ENCODE measurements at places on chromosomes 2 and 18. TPM values are rescaled to one million over a fixed set of nuclear protein-coding genes. Genes with fewer than 3 reads are reported as not detected.

DNA sequence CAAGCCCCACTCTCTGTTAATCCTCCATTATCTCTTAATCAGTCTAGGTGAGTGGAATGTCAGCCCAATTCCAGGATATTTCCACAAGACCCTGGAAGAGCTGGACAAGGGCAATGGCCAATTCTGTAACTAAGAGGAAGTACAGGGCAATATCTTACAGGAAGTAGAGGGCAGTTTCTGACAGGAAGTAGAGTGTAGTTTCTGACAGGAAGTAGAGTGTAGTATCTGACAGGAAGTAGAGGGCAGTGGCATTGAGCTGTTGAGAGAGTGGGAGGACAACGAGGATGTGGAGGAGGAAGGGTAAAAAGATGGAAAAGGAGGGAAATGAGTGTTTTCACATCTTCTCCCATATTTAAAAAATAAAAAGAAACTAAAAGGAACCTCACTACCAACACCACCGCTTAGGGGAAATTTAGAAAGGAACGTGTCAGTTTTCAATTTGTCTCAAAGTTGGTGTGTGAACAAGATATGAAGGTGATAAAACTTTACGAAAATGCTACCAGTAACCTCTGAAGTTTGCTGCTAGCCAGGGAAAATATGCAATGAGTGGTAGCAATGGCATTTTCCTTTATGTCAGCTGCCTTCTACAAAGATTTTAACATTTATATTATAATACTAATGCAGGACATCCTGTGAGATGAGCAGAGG is 430.9 kb upstream of the HNRNPA3 start:
- DNase-seq: no peak
- H3K36me3 ChIP-seq: no peaks in the 10 kb centered on the region
- H3K27ac ChIP-seq: no peak overlapping the region
- H3K27me3 ChIP-seq: no peaks in the 10 kb centered on the region

Gene MYO5B
- 0.20 TPM for total RNA-seq

Gene CHRNG
- total RNA-seq: not detected

Gene SCRN3
- total RNA-seq: 47.8 TPM

DNA sequence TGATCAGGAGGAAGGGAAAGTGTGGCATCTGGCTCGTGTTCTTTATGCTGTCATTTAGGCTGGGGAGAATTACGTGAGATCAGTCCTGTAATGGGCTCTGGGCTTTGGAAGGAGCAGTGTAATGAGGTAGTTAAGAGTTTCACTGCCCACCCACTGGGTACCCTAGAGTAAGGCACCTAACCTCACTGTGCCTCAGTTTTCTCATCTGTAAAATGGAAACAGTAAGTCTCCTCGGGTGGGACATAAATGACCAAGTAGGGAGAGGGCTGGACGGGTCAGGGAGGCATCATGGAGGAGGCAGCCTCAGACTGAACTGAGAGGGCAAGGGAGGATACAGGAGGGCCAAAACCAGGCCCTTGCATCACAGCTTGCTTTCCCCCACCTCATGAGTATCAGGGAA is 97.3 kb upstream of the MCFD2 start:
- H3K27me3 ChIP-seq: no peaks in the 10 kb centered on the region
- no peak overlapping the region for H3K27ac ChIP-seq
- peaks cover 24% of the 10 kb centered on the region for H3K4me1 ChIP-seq
- H3K36me3 ChIP-seq: peaks cover 17% of the 10 kb centered on the region
- no peak overlapping the region for H3K4me3 ChIP-seq
- no peak for DNase-seq

Gene OTOS
- total RNA-seq: not detected

GRCh38 chr2:45622336-45623075 is 11.4 kb upstream of the SRBD1 start:
- H3K27ac ChIP-seq: no peak overlapping the region
- no peaks in the 10 kb centered on the region for H3K27me3 ChIP-seq
- H3K4me3 ChIP-seq: no peak overlapping the region
- H3K36me3 ChIP-seq: no peaks in the 10 kb centered on the region
- DNase-seq: no peak

Gene ANKRD62
- total RNA-seq: not detected

GRCh38 chr2:109532728-109533076 is 81.1 kb downstream of the SEPTIN10 start:
- H3K27me3 ChIP-seq: no peaks in the 10 kb centered on the region
- H3K4me1 ChIP-seq: peaks cover 11% of the 10 kb centered on the region
- H3K27ac ChIP-seq: no peak overlapping the region
- H3K4me3 ChIP-seq: no peak overlapping the region
- no peaks in the 10 kb centered on the region for H3K36me3 ChIP-seq

Gene ASB3
- total RNA-seq: 12.1 TPM

DNA sequence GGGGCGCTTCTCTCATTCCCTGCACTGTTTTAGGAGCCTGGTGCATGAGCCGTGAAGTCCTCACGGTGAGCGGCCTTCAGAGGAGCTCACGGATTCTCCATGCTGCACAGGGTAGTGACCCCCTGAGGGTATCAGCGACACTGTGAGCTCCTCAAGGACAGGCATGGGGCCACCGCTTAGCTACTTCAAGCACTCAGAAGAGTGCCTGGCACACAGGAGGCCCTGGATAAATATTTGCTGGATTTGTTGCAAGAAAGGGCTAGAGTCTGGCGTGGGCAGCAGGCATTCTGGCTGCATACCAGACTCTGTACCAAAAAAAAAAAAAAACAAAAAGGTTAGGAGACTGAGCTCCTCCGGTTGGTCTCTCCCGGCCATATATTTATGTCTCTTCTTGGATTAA is 5.7 kb upstream of the MBP start:
- no peak overlapping the region for H3K27ac ChIP-seq
- no peaks in the 10 kb centered on the region for H3K36me3 ChIP-seq
- no peaks in the 10 kb centered on the region for H3K27me3 ChIP-seq
- no peak for DNase-seq

Gene DQX1
- not detected for total RNA-seq

Gene ID2
- 30.5 TPM for total RNA-seq

Data from heart right ventricle (tissue), 16 donors.